ENCODE measurements at places on chromosomes 7 and 10.

DNA sequence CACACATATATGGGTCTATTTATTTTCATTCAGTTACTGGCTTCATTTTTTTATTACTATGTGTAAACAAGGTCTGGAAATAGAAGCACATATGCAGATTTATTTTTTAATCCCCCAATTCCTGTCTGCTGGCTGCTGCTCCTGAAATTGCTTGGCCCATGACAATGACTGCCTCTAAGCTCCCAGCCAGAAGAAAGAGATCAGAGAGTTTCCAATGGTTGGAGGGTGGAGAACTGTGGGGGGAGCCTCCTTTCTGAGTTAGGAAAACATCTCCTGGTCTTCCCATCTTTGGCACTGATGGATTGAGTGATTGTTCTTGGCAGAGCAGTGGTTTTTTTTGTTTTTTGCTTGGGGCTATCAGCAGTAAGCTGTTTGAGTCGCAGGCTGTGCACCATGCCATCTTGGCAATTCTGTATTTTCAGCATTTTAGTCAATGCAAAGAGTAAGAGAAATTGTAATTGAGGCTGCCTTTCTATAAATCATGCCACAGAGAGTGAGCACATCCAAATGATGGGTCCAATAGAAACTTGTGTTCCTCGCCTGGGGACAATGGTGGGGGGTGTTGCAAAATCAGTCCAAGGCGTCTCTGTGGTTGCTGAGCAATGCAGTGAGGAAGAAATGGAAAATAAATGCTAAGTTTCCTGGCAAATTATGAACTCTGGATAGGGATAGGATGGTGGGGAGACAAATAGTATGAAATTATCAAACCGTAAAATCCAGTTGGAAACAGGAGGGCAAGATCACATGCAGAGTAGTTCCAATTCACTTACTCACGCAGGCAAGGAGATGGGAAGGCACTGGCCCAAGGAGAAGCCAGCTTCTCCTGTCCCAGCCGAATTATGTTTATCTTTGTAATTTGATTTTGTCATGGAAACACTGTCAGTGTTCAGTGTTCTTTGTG, 382.4 kb downstream of the SORCS3 start:
- DNase-seq, result no peak

GRCh38 chr7:1712907-1713501, 42.9 kb downstream of the ELFN1 start:
- DNase-seq, result no peak

- no peak for DNase-seq
Observed at GRCh38 chr10:19302117-19302516, 253.5 kb downstream of the MALRD1 start.

- DNase-seq, result no peak
Observed at GRCh38 chr7:143436325-143436946, 6.8 kb upstream of the TAS2R60 start.

DNA sequence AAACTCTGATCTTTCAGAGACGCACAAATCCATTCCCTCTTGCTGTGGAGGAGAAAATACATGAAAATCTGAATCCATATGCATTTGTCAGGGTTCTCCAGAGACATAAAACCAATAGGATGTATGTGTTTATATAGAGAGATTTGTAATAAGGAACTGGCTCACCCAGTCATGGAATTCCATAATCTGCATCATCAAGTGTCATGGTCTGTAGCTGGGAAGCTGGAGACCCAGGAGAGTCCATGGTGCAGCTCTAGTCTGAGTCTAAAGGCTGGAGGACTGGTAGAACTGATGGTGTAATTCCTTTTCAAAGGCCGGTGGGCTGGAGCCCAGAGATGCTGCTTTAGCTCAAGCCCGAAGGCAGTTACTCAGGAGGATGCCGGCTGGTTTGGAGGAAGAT, 134.0 kb downstream of the TCF7L2 start:
- DNase-seq, result no peak

DNA sequence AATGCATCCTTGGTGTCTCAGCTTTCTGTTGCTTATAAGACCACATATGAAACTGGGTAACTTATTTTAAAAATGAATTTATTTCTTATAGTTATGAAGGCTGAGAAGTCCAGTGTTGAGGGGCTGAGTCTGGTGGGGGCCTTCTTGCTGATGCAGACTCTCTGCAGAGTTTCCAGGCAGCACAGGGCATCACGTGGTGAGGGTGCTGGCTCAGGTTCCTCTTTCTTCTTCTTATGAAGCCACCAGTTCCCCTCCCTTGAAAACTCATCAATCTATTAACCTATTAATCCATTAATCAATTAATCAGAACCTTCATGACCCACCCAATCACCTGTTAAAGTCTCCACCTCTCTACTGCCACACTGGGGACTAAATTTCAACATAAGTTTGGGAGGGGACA, 595.6 kb upstream of the NRP1 start:
- DNase-seq, result no peak

DNA sequence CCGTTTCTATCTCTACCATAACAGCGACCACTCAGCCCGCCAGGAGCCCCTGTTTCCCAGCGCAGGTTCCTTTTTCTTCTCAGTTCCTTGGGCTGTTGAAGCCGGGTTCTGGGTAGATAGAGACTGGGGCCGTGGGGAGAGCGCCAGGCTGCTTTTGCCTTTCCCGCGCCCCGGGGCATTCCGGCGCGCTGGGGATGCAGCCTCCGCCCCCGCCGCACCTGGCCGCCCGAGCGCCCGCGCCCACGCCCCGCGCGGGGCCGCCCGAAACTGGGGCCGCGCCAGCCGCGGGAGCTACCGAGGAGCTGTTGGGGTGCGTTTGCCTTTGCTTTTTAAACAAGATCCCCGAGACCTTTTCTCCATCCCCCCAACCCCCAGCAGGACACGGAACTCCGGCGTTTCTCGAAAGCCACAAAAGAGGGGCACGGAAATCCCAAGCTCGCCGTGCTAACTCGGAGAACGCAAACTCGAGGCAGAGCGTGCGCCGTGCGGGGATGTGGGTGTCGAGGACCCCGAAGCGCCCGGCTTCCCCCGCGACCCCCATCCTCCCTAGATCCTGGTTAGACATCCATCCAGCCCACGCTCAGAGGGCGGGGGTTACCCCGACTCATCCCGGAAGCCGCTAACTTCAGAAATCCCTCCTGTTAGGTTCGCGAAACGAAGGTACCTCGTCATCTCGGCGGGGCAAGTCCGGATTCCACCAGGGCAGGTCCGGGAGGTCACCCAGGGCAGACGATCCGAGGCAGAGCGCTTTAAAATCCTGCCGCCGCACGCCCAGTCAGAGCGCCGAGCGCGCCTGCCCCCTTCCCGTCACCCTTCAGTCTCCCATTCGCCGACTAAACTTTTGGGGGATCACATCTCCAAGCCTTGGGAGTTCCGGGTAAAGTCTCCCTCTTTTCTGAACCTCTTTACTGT, 1.0 kb downstream of the GRM8 start:
- no peak for DNase-seq

- no peak for DNase-seq
Observed at GRCh38 chr7:19852192-19852591, 78.8 kb upstream of the TMEM196 start.

DNA sequence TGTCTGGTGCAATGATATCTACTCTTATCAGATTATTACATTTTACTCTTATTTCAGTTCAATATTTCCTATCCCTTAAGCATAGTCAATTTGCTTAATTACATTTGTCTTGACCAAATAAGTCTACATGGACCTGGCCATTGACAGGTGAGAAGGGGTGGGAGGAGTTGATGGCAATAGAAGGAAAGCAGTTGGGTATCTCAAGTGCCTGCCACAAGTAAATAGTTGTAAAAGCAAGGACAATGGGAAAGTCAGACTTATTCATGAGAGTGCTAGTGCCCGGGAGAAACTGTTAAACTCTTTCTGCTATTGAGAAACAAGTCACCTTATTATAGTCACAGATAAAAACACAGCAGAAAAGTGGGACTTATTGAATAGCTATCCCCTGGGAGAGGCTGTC, 32.4 kb upstream of the HGF start:
- no peak for DNase-seq

DNA sequence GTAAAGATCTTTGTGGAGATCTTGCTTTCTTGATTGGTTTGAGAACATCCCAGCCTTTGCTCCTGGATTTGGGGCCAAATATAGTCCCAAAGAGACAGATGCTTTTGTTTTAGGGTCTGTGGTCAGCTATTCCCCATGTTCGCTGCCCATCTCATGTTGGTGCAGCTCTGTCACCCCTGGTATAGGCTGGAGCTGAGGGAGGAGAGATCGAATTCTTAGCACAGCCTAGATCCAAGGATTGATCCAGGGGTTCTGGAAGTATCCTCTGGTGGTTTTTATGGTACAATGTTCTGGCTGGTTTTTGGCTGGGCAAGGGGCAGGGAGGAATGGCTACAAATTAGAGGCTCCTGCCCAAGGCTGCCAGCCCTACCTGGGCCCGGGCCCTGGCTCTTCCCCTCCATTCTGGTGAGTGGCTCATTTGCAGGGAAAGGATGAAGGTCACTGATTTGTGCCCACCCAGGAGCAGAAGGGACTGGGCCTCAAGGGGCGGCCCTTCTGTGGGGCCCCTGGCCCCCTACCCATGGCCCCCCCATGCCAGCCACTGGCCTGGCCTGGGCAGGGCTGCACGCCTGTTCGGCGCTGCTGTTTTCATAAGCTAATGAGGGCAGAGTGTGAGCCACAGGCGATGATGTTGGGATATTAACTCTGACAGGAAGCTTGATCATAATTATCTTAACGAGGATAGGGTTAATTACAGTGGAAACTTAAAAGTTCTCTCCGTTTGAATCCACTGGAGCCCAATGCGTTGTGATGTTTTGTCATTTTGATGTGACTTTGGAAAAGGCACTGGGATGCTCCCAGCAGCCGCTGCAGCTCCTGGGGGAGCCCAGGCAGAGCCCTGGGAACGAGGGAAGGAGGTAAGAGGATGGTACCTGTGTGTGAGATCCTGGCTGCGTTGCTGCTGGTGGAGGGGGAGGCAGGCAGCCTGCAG, 600.6 kb downstream of the LRMDA start:
- no peak for DNase-seq

DNA sequence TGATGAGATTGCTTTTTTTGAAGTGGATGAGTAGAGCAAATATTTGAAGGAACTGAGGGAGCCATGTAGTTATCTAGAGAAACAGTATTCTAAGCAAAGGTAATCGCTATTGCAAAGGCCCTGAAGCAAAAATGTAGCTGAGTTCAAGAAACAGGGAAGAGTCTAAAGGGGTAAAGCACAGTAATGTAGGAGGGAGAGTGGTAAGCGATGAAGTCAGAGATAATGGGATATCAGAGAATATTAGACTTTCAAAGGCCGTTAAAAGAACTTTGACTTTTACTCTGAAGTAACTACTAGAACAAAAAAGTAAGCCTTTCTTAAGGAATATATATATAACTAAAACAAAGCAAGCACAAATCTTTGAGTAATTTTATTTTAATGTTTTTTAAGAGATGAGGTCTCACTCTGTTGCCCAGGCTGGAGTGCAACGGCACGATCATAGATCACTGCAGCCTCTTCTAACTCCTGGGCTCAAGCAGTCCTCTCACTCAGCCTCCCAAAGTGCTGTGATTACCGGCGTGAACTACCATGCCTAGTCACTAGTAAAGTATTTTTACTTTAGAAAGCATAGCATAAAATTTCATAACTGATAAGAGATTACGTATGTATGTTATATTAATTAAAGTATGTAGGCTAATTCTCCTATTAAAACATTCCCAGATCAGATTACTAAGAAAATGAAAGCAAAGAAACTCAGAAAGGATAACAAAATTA, 61.7 kb upstream of the OIT3 start:
- no peak for DNase-seq

DNA sequence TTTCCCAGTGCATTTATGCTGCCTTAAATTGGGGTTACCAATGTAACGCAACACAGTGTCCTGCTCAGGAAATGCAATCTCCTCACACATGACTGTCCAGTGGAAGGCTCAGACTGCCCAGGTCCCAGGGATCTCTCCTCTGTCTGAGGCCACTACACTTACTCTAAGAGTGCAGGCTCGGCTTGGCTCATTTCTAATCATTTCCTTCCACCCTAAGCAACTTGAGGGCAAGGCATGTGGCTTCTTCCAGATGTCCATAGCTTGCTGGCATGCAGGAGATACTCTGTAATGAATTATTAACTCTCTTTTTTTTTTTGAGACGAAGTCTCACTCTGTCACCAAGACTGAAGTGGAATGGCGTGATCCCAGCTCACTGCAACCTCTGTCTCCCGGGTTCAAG, 23.7 kb downstream of the PLAC9 start:
- DNase-seq, result no peak

- DNase-seq, result no peak
Observed at GRCh38 chr7:2325162-2325561, 10.9 kb upstream of the SNX8 start.

DNA sequence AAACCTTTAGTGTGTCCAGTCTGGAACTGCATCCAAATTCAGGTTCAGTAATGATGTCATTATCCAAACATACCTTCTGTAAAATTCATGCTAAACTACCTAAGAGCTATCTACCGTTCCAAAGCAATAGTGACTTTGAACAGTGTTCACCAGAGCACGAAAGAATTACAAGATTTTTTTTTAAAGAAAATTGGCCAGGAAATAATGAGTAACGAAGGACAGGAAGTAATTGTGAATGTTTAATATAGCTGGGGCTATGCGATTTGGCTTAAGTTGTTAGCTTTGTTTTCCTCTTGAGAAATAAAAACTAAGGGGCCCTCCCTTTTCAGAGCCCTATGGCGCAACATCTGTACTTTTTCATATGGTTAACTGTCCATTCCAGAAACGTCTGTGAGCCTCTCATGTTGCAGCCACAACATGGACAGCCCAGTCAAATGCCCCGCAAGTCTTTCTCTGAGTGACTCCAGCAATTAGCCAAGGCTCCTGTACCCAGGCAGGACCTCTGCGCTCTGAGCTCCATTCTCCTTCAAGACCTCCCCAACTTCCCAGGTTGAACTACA, 694 bp upstream of the FAS start:
- DNase-seq, result no peak

- no peak for DNase-seq
Observed at GRCh38 chr7:97272237-97272975, 154.9 kb downstream of the SDHAF3 start.

GRCh38 chr10:22444219-22444788, 99.0 kb downstream of the SPAG6 start:
- DNase-seq, result no peak

DNA sequence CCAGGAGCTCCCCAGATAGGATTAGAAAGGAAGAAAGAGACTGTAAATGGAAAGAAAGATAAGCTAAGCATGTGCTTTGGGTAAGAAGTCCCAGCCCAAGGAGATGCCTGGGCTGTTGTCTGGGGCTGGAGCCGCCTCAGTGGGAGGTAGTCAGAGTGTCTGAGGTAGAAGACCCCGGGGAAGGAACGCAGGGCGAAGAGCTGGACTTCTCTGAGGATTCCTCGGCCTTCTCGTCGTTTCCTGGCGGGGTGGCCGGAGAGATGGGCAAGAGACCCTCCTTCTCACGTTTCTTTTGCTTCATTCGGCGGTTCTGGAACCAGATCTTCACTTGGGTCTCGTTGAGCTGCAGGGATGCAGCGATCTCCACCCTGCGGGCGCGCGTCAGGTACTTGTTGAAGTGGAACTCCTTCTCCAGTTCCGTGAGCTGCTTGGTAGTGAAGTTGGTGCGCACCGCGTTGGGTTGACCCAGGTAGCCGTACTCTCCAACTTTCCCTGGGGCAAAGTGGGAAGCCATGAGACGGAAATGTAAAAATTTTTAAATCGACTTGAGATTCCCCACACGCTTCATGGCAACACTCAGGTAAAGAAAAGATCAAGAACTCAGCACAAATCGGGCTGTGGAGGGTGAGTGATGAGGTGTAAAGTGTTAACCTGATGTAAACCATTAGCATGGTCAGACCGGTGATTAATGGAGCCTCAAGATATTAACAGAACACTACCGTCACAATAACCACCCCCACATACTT, 1.3 kb downstream of the HOXA1 start:
- no peak for DNase-seq
